ENCODE measurements at places on chromosomes 13 and 19.

DNA sequence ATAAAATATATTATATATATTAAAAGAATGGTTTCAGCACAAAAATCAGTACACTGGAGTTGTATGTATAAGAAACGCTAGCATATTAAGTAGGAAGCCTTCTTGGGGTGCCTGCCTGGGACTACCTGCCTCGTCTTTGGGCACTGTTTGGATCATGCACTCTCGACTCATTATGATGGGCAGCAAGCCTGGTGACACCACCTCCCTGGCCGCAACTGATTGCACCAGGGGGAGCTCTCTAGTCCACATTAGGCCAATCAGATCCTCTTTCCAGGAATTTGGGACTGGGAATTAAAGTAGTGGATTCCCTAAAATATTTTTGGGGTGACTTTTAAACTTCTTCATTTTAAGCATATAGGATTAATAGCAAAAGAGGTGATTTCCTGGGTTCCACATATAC, 56.0 kb upstream of the RGCC start:
- DNase-seq, result no peak

- DNase-seq, result no peak
Measured at GRCh38 chr13:42883771-42884467, 102.5 kb downstream of the FAM216B start.

GRCh38 chr13:45055902-45056648, 64.2 kb upstream of the GTF2F2 start:
- DNase-seq, result no peak

DNA sequence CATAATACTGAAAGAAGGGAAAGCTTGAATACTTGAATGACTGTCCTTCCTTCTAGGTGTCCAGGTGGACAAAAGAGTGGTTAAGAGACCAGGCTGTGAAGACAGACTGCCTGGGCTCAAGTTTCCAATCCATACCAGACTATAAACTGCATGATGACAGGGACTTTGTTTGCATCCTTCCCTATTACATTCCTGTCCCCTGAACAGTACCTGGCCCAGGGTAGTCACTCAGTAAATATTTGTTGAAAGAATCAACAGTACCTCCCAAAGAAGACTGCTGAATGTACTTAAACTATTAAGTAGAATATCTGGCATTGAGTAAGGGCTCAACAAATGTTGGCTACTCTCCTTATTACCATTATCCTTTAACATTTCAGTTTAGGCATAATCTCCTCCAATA, 29.7 kb downstream of the MIPEP start:
- no peak for DNase-seq

GRCh38 chr13:98994080-98994479, 16.2 kb upstream of the DOCK9 start:
- DNase-seq, result no peak

- no peak for DNase-seq
Measured at GRCh38 chr13:95641291-95642027, 3.0 kb downstream of the DZIP1 start.

- no peak for DNase-seq
Measured at GRCh38 chr19:42693760-42694350, 46.4 kb downstream of the PSG3 start.

- DNase-seq, result no peak
Measured at GRCh38 chr19:15137777-15138176, 30.6 kb downstream of the SYDE1 start.

- DNase-seq, result no peak
Measured at GRCh38 chr13:78592584-78592983, 10.8 kb downstream of the POU4F1 start.

DNA sequence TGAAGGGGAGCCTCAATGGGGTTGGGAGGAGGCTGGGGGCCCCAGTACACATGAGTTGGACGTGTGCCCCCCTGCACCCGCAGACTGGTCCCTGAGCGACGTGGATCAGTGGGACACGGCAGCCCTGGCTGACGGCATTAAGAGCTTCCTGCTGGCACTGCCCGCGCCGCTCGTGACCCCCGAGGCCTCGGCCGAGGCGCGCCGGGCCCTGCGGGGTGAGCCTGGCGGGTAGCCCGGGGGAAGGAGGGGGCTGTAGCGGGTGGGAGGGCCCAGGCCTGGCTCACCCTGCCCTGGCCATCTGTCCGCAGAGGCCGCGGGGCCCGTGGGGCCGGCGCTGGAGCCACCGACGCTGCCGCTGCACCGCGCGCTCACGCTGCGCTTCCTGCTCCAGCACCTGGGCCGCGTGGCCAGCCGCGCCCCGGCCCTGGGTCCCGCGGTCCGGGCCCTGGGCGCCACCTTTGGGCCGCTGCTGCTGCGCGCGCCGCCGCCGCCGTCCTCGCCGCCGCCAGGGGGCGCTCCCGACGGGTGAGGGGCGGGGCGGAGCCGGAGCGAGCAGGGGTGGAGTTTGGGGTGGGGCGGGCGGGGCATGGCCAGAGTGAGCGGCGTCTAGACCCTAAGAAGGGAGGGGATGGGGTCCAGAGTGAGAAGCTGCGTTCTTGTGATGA, 8.1 kb downstream of the PIK3R2 start:
- DNase-seq, result no peak

All from cortex of kidney (tissue), 1 donor.